ENCODE measurements at places on chromosomes 3 and 15. TPM values are rescaled to one million over a fixed set of nuclear protein-coding genes. Genes with fewer than 3 reads are reported as not detected.

The WNT5A gene
- 3.6 TPM for total RNA-seq

The NMB gene
- total RNA-seq, result 4.7 TPM

The TNK2 gene
- total RNA-seq, result 6.3 TPM

The WDR82 gene
- 54.9 TPM for total RNA-seq

The NOX5 gene
- total RNA-seq, result not detected

The SKOR1 gene
- total RNA-seq, result not detected

The ULK4 gene
- total RNA-seq, result 6.4 TPM

The STIMATE gene
- 19.5 TPM for total RNA-seq

The CDHR4 gene
- total RNA-seq, result not detected

The GOLGA6L22 gene
- total RNA-seq, result under 0.01 TPM

The SCAANT1 gene
- total RNA-seq, result not detected

The C15orf39 gene
- 2.6 TPM for total RNA-seq

The HTD2 gene
- 22.8 TPM for total RNA-seq

The AGBL1 gene
- not detected for total RNA-seq

The CAPN3 gene
- total RNA-seq, result 0.43 TPM

The GATM gene
- 2.6 TPM for total RNA-seq

The TLE3 gene
- total RNA-seq, result 28.3 TPM

The GABRG3 gene
- not detected for total RNA-seq

The PAK6 gene
- 13.4 TPM for total RNA-seq

The SI gene
- not detected for total RNA-seq

The TNNC1 gene
- not detected for total RNA-seq

The ADGRG7 gene
- not detected for total RNA-seq

The GOLGA6L6 gene
- total RNA-seq, result not detected

The EPHB3 gene
- 26.3 TPM for total RNA-seq

The BCHE gene
- total RNA-seq, result 0.85 TPM

The SPINT1 gene
- 274 TPM for total RNA-seq

The DUOXA2 gene
- not detected for total RNA-seq

The GRM2 gene
- under 0.01 TPM for total RNA-seq

The NR2E3 gene
- total RNA-seq, result not detected

The GLDN gene
- 0.21 TPM for total RNA-seq

The PIERCE2 gene
- total RNA-seq, result 1.7 TPM

The CD96 gene
- not detected for total RNA-seq

The VWA5B2 gene
- total RNA-seq, result not detected

The SLC22A13 gene
- 0.24 TPM for total RNA-seq

The GRIP2 gene
- total RNA-seq, result not detected

The PDCD6IP gene
- 222 TPM for total RNA-seq

The SPATA12 gene
- total RNA-seq, result not detected
